ENCODE measurements at places on chromosomes 5 and 9.

- no peak for DNase-seq
Observed at GRCh38 chr9:72312386-72312987, 52.5 kb downstream of the ZFAND5 start.

DNA sequence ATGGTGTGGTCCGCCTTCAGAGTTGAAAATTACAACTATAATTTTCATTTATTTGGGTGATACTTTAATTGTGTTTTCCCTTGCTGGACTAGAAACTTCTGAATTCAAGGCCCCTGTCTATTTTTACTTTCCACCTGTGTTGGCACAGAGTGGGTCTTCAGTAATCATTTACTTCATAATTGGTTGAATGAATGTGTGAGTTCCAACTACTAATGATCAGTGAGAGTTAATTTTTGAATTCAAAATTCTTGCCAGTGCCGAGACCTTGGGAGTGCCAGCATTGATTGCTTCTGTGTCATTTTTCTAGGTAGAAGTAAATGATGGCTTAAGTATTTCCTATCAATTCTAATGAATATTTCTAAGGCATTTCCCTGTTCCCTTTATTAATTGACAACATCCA is 61.4 kb downstream of the PARP8 start:
- DNase-seq, result no peak

GRCh38 chr5:108321341-108321740 is 60.6 kb downstream of the FBXL17 start:
- DNase-seq, result no peak

- peak; percentile 17 for DNase-seq
Observed at GRCh38 chr9:137417161-137418021, 5.6 kb downstream of the EXD3 start.

- no peak for DNase-seq
Observed at GRCh38 chr5:124421584-124421983, 324.9 kb downstream of the ZNF608 start.

DNA sequence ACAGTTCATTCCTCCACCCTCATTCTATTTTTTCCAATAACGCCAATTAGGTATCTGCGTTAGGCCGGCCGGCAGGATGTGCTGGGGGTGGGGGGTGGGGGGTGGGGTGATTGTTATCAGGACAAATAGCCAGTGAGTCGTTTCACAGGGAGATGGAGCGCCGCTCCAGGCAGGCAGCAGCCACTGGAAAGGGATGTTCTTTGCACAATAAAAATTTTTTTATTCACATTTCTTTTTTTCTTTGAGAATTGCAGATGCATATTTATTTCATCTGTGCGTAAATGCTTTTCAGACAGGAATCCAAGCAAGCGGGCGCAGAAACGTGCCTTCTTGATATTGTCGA is 4.1 kb downstream of the LMX1B start:
- no peak for DNase-seq

GRCh38 chr5:104048231-104048630 is 485.6 kb upstream of the NUDT12 start:
- DNase-seq, result no peak

- no peak for DNase-seq
Observed at GRCh38 chr9:121187636-121188305, 13.9 kb downstream of the RAB14 start.

DNA sequence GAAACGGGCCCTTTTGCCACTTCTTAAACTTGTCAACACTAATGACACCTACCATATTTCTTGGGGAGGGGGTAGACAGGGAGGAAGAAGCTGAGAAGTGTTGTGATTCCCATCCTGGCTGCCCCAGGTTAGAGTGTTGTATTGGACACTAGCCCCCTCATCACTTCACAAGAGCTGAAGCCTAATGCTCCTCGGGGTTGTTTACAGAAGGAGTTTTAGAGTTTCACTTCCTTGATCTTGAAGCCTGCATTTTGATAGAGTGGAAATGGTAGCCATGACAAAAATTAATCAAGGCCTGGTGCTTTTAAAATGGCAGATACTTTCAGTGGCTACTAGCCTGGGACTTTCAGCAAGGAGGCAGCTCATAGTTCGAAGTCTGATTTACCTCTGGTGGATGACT is 11.0 kb upstream of the FAM120AOS start:
- DNase-seq, result no peak

DNA sequence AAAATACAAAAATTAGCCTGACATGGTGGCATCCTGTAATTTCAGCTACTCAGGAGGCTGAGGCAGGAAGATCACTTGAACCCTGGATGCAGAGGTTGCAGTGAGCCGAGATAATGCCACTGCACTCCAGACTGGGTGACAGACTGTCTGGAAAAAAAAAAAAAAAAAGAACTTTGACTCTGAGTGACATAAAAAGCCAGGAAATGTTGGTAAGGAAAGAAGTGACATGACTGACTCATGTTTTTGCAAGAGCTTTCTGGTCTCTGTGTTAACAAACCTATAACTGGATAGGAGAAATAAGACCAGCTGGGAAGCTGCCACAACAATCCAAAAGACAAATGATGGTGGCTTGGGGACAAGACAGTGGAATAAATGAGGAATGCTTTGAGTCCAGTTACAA is 272.1 kb downstream of the HINT1 start:
- DNase-seq, result no peak

DNA sequence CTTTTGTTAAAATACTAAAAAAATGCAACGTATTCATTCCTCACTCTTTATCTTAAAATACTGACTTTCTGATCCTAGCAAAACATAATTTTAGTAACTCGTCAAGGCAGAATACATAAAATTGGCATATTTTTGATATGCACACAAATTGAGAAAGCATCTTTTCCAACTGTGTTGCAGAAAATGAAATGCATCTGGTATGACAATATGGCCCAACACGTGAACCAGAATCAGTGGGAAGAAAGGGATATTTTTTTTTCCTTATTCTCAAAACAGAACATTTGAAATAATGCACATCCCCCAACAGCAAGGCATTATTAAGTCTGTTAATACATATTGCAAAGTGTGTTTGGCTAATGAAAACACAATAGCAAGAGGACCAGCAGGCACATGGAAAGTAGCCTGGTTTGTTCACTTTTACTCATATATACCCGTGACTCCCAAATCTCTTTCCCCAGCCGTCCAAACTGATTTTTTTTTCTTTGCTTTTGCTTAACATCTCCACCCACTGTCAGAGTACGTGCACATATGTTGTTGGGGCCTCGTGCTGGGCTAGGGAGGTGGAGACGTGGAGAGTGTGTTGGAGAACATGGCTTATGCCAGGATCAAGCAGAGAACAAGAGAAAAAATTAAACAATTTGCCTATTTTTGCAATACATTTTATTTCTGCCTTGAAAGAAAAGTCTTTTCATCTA is 4.3 kb downstream of the MCTP1 start:
- no peak for DNase-seq

DNA sequence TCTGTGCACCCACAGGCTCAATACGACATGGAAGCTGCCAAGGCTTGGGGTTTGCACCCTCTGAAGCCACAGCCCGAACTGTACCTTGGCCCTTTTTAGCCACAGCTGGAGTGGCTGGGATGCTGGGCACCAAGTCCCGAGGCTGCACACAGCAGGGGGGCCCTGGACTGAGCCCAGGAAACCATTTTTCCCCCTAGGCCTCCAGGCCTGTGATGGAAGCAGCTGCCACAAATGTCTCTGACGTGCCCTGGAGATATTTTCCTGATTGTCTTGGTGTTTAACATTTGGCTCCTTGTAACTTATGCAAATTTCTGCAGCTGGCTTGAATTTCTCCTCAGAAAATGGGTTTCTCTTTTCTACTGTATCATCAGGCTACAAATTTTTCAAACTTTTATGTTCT is 82.3 kb upstream of the LPAR1 start:
- no peak for DNase-seq

- DNase-seq, result no peak
Observed at GRCh38 chr5:113292462-113292861, 142.3 kb downstream of the TSSK1B start.

DNA sequence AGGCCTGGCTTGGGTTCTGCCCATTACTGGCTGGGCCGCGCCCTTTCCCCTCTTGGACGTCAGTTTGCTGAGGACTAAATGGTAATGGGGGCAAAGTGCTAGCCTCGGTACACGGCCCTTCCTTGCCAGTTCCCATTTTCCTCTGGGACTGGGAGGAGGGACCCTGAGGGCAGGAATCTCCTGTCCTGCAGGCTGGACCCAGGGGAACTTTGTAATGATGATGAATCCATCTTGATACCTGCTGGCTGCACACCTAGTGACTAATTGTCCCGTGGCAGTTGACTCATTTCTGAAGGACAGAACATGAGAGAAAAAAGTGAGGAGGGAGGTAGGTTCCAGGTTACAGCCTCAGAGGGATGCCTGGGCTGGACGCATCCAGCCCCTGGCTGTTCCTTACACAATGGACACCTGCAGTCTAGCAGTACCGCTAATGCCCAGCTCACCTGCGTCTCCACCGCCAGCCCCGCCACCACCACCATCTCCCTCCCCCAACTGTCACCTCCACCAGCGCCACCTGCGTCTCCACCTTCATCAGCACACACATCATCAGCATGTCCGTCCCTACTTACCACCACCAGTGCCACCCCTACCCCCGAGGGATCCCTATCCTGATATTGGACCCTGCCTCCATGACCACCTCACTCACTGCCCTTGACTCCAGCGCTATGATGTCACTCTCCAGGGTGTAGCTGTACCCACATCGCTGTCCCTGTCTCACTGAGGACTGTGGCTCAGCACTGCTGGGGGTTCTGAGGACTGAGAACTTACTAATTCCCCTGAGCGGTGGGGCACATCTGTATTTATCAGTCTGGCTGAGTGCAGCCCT is 4.3 kb downstream of the CDHR2 start:
- no peak for DNase-seq

DNA sequence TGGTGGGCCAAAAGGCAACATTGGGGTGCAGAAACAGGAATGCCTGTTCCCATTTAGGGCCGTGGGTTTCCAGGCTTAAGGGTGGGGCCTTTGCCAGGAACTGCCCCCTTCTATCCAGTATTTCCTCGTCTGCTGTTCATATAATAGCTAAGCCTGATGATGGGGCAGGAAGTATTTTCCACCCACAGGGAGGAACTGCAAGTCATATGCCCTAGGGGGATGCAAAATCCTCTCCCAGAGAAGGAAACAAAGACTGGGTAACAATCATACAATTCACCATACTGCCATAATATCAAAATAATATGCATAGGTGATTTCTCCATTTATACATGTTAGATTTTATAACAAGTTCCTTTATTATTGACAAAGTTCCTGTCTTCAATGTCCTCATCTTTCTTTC is 20.5 kb upstream of the RPS23 start:
- no peak for DNase-seq

GRCh38 chr5:175876107-175876506 is 4.7 kb downstream of the CPLX2 start:
- no peak for DNase-seq

DNA sequence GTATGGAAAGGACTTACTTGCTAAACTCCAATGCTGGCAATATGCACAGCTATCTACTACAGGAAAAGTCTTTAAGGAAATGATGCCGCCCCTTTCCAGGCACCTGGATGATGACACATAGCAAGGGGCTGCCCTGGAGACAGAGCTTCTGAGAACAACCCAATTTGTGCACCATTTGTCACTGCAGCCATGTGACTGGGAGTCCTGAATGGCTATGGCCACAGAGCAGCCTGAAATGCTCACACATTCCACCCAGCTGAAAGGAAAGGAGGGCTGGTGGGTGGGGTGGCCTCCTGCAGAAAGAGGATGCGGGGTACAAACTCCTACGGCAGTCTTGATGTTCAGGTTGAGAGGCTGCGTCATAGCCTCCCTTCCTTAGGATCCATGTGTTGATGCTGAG is 70.1 kb upstream of the FSTL4 start:
- DNase-seq, result no peak

- no peak for DNase-seq
Observed at GRCh38 chr9:34642679-34643078, 3.8 kb upstream of the GALT start.

DNA sequence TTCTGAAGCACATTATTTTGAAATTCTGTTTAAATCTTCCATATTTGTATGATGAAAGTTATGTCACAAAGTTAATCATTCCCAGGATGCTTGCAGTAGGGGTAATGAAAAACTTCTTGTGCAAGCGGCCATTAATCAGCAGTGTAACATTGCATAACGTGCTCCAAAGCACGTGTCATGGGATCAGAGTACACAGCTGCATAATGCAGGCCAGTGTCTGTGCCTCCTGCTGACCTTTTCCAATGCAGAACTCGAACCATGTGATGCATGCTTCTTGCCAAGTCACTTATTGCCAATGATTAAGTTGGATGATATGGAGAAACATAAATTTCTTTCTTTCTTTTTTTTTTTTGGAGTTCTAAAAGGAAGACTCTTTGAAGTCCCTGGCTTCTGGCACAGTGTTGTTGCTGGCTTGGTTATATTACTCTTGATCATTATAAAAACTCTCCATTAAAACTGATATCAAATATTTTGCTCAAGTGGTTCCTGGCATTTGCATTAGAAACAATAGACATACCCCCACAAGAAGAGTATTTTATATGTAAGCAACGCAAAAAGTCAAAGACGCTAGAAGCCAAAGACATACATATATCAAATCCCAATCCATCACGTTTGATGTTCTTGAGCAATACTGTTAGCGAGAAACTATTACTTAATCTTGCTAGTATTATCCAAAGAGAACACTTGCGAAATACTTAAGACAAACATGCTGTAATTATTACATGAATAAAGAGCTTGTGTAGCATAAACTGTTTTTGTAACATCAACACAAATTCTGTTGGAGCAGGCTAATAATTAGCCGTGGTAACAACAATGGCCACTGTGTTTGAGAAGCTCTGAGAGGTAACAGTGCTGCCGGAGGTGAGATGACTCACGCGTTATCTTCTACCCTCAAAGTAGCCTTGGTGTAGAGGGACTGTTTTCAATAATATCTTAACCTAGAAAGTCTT is 164.2 kb downstream of the AUH start:
- no peak for DNase-seq

DNA sequence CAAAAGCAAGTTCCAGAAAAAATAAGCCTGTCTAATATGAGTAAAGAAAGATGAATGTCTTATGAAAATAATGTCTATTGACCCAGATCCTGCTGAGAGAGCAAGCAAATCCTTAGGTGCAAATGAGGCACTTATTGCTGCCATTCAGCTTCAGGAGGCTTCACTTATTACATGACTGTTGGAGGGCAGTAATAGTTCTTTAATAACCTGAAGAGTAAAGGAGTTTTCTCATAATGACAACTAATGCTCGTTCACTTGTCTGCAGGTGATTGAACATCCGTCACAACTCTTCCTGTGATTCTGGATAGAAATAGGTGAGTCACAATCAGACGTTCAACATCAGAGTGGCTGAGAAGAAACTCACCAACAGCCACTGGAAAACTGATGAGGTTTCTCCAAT is 58.3 kb downstream of the SPOCK1 start:
- DNase-seq, result no peak

- DNase-seq, result no peak
Observed at GRCh38 chr9:79408200-79408599, 163.6 kb upstream of the TLE4 start.

DNA sequence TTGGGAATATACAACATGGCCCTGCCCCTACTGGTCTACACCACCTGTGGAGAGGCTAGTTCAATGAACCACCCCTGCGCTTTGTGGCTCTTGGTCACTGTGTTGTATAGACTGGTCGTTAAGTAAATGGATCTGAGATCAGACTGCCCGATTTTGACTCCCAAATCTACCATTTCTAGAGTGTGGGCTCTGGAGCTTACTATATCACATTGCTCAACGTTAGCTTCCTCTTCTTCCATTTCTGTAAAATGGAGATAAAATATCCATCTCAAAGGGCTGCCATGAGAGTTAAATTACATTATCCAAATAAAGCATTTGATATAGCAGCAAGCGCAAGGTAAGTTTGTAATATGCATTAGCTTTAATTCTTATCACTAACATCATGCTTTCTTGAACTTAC is 52.7 kb upstream of the IFNK start:
- no peak for DNase-seq

GRCh38 chr5:115098041-115098702 is 71.5 kb downstream of the TRIM36 start:
- DNase-seq, result peak; percentile 13

GRCh38 chr5:5318426-5319190 is 103.9 kb upstream of the ICE1 start:
- no peak for DNase-seq
